Coronary artery (tissue), 2 donors: ENCODE measurements at places on chromosomes 12 and 14.

- no peak for DNase-seq
Observed at GRCh38 chr12:11580125-11580751, 69.2 kb upstream of the ETV6 start.

DNA sequence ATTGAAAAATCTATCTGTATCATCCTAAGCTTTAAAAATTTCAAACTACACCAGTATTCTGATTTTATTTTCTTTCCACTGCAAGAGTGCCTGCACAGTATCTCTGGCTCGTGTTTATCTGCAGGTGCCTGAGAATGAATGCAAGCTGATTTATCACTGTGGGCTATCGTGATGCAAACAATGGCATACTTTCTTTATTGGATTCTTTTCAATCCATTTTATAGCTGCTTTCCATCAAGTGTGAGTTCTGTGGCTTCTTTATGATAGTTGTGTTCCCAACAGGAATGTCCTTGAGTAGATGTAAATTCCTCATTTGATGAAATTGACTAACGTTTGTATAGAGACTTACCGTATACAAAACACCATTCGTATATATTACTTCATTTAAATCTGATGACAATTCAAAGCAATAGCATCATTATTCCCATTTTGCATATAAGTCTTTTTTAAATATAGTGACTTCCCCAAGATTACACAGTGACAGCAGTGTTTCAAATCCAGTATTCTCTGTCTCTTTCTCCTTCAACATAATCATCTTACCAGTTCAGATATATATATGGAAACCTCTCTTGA is 160.3 kb upstream of the ABCD2 start:
- no peak for DNase-seq

- no peak for DNase-seq
Observed at GRCh38 chr14:74525361-74525851, 31.8 kb downstream of the ISCA2 start.

DNA sequence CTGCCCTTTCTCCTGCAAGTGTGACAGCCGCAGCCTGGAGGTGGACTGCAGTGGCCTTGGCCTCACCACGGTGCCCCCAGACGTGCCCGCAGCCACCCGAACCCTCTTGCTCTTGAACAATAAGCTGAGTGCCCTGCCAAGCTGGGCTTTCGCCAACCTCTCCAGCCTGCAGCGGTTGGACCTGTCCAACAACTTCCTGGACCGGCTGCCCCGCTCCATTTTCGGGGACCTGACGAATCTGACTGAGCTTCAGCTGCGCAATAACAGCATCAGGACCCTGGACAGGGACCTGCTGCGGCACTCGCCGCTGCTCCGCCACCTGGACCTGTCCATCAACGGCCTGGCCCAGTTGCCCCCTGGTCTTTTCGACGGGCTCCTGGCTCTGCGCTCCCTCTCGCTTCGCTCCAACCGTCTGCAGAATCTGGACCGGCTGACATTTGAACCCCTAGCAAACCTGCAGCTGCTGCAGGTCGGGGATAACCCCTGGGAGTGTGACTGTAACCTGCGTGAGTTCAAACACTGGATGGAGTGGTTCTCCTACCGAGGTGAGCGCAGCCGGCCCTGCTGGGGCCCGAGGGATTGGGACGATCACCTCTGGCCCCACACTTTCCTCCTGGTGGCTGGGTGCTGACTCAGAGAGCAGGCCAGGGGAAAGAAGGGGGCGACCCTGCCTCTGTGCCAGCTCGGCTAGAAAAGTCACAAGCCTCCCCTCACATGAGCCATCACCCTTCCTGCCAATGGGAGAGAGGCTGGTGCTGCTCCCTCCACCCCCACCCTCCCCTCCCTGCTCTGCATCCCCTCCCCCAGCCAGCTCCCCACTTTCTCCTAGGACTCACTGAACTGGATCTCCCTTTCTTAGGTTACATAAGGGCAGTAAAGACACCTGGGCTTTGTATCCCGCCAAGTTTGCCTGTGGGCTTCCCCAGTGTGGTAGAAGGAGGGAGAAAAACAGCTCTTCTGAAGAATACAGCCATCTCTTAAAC is 10.9 kb downstream of the LRTM2 start:
- DNase-seq, result no peak

DNA sequence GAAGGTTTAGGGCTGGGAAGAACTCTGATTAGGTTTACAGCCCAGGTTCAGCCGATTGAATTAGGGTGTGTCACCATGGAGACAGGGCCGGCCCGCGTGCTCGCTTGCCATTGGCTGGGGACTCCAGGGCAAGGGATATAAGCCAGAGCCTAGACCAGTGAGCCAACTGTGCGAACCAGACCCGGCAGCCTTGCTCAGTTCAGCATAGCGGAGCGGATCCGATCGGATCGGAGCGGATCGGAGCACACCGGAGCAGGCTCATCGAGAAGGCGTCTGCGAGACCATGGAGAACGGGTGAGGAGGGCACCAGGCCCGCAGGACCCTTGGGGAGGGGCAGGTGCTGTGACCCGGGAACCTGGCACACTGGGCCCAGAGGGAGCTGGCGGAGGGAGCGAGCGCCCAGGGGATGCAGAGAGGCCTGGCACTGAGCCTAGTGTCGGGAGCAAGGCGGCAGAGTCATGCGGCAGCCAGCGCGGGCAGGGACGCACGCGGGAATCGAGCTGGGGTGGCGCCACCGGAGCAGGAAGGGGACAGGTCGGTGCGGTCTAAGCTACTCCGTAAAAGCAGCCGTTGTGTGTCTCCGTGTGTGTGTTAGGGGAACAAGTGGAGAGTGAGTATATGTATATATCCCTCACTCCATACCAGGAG is at the start of gene PNP:
Gene PNP (plus strand): TSS at position 165 of the 648 bp plus-strand sequence. CDS start 119 bp downstream, at position 284.
- DNase-seq, result peak; percentile 93

DNA sequence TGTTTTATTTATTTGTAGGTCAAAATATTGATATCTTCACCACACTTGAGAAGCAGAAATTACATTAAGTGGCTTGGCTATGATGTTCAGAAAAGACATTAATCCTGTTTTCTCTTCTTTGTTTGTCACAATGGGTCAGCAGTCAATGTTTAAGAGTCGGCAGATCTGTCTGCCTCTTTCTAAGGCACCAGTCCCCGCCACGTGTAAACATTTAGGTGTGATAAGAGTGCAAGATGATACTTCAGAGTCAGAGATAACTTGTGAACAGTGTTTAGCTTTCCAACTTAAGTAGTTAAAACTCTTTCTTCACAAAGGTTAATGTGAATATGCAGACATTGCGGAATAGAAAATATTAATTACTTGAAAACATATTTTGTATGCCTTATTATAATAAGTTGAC is 160.9 kb downstream of the OTOGL start:
- no peak for DNase-seq

- DNase-seq, result no peak
Observed at GRCh38 chr12:75047885-75048525, 161.6 kb downstream of the KCNC2 start.

DNA sequence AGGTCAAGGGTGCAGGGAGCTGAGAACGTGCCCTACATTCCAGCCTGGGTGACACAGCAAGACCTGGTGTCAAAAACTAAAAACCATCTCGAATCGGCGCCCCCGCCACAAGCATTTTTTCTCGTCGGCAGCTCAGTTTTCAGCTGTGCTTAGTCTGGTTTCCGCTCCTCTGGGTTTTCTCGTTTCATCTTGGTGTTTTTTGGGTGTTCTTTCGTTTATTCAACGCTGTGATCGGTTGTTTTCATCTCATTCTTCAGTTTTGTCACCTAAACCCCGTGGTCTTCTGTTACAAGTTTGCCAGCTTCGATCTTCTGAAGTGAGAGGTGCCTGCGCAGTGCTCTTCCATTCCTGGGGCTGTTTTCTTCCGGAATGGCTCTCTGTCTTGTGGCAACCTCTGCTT is 41.4 kb downstream of the NOC4L start:
- DNase-seq, result no peak

GRCh38 chr12:132461526-132461925 is 28.4 kb upstream of the FBRSL1 start:
- DNase-seq, result no peak

- no peak for DNase-seq
Observed at GRCh38 chr14:24064091-24064795, 7.1 kb upstream of the CPNE6 start.
